ENCODE measurements at places on chromosomes 13 and 19.

GRCh38 chr19:15636026-15636425 lies 4.7 kb upstream of the CYP4F3 start:
- no peak for DNase-seq

DNA sequence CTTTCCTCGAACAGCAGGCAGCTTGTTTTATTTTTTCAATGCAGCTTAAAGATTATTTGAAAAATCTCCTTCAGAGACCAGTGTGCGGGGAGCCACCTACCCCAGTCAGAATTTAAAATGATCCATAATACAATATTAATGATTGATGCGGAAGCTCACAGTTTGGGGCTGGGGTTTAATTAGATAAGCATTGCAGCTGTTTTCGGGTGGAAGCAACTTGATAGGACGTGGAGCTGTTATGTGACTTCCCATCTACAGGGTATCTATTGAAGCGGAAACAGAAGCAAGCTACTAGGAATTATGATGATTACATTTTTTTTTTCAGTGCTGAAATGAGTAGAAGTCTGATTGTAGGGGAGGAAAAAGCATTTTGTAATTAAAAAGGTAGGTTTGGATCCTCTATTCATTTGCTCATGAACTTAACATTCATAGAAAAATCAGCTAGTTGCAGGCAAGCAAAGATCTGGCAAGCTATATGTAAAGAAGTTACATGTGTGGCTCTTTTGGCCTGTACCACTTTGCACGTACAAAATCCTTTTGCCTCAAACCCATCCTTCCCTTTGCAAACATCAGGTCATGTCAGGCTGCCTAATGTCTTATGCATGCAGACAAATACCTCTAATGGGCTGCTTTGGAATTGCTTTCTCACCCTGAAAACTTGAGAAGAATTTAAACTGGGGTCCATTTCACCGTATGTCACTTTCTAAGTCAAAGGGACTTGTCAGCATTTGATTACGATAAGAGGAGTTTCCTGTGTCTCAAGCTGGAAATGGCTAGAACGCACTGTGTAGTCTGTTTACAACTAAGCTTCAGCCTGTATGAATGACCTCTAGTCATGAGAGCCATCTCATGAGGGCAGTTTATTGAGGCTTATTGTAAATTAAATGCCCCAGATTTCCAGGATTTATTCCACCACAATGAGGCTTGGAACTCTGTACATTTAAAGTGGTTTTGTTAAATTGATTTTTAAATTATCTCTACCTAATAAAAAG lies 267.1 kb upstream of the TMTC4 start:
- DNase-seq = no peak

DNA sequence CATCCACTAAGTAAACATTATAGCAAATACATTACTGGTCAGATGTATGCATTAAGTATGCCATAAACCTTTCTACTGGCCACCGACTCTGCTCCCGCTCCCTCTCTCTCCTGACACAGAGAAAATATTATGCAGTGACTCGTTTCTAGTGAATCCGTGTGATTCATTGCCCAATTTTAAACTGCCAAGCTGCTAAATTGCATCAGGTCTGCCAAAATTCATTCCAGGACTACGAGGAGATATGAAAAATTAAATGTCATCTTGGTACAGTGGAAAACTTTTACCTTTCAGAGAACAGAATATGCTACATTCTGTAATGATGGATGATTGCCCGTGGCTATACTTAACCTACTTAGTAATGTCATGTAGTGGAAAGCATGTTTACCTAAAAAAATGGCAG lies 368.8 kb upstream of the TSHZ3 start:
- no peak for DNase-seq

DNA sequence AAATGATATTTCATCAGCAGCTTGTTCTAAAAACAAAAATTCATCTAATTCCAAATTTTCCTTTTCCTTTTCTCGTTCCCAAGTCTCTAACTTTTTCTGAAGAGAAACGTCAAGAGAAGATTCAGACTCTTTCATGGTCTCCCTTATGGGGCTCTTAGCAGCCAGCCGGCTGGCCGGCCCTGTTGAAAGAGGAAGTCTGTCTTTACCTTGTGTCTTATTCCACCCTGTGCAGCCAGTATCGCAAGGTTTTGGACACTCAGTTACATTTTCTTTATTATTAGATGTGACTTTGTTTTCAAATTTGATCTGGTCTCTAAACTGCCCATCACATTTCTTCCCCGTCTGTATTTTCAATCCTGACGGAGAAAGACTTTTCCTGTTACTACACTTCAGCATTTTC lies 142.3 kb downstream of the RNF17 start:
- DNase-seq = no peak

GRCh38 chr19:36128392-36128736 lies 11.5 kb upstream of the CAPNS1 start:
- DNase-seq = no peak

DNA sequence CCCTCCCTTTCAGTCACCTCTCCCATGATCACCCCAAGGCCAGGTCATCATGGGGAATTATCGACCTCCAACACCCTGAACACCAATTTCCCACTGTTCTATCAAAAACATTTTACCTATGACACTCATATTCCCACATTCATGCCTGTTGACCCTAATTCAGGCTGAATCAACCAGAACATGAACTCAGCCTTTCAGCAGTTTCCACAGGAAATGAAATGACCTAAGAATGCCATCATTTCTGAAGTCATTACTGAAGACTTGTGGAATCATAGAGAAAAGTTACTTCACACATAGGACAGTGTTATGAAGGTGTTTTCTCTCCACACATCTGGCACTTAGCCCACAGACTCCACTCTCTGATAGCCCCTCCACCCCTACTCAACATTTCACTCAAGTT lies 29.9 kb upstream of the FAM124A start:
- DNase-seq = no peak

- no peak for DNase-seq
These were observed 98.1 kb upstream of the IRS2 start for GRCh38 chr13:109884462-109884861.

DNA sequence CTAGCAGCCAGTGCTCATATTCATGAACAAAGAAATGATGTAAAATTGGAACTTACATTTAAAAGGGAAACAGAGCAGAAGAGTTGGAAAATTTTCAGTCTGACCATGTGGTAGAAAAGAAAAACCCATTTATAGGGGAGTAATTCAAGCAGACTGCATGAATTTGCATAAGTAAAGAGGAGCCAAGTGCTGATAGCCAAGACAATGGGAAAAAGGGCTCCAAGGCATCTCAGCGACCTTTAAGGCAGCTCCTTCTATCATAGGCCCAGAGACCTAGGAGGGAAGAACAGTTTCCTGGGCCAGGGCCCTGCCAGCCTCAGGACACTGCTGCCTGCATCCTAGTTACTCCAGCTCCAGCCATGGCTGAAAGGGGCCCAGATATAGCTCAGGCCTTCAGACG lies 7.5 kb downstream of the DNAJC3 start:
- no peak for DNase-seq

GRCh38 chr13:47673009-47673850 lies 327.8 kb downstream of the SUCLA2 start:
- DNase-seq = no peak

- DNase-seq = no peak
These were observed 29.8 kb upstream of the SPACA7 start for GRCh38 chr13:112346173-112346898.

DNA sequence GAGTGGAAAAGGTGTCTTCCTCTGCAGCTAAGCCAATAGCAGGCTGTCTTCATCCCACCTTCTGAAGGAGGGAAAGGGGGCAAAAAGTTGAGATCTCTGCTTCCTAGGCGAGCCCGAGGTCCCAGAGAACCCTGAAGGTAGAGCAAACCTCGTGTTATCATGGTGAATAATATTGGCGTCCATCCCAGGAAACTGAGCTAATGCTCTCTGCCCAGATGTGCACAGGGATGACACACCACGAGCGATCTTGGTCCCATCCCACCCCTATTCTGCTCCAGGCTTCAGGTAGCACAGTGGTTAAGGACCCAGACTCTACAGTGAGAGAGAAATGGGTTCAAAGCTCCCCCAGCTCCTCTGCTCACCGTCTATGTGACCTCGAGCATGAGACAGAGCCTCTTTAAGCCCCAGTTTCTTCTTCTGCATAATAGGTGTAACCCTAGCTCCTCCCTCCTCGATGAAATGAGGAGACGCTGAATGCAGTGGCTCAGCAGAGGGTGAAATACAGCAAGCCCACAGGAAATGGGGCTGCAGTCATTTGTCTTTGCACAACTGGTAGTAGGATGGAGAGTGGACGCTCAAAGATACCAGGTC lies 9.9 kb upstream of the CEACAM20 start:
- no peak for DNase-seq

GRCh38 chr13:110841406-110841805 lies 73.5 kb downstream of the ANKRD10 start:
- DNase-seq = no peak

DNA sequence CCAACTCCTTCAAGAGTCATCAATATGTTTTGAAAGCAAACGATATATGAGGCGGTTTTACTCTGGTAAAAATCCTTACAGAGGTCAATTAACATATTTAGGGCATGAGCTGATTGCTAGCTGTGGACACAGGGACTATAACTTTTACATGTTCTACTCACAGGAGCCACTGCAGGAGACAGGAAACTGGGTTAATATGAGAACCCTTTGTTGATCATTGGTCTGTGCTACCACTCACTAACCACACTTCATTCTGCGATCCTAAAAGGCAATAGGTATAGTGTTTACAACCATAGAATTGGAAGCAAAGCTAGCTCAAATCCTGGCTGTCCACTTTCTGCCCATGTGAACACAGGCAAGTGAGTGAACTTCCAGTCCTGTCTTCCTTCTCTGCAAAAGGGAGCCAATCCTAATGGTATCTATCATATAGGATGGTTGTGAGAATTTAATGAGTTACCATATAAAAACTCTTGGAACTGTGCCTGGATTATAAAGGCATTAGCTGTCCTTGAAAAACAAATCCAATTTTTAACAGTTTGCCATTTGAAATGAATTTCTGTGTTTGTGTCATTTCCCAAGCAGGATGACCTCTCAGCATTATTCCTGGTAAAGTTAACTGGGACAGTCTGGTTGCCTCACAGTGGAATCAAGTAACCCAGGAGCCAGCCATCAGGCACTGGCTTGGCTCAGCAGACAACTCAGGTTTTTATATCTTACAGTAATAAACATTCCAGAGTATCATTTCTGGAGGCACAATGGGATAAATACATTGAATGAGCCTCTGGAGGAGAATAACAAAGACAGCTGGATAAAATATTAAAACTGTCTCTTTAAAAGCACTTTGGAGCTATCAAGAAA lies 29.8 kb upstream of the RAP2A start:
- DNase-seq = no peak

DNA sequence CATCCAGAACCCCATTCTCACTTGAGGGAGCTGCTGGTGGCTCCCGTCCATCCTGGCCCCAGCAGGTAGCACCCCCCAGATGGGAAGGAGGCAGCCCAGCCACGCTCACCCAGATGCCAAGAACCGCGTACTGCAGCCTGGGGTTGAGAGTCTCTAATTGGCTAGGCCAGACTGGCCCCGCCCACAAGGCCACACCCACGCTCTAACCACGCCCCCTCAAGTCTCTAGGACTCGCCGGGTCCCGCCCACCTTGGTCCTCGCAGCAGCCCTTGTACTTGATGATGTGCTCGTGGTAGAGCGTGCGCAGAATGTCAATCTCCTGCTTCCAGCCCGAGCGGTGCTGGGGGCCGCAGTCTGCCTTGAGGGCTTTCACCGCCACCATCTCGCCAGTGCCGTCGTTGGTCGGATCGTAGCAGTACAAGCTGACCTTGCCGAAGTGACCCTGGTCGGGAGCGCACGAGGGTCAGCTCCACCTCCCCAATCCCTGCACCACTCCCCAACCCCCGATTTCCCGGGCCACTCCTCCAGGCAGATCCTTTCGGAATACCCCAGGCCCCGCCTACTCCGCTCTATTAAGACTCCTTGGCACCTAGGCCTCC lies 14.5 kb upstream of the ICAM3 start:
- DNase-seq = no peak

DNA sequence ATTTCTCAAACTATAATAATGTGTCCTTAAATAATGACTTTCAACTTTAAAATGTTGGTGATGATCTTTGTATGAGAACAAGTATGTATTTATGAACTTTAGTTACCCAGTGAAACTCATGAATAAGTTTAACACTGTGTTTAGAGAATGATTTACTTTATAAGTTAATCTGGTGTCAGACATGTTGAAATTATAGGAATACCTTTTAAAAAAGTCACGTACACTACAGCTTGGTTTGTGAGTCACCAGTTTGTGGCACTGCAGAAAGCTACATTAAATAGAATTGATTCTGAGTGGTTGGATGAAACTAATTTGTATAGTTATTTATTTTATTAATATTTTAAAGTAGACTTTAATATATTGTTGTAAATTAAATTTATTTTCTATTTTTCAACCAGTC lies 1366.2 kb upstream of the PCDH20 start:
- DNase-seq = no peak

GRCh38 chr13:99417201-99418102 lies 83.8 kb upstream of the TM9SF2 start:
- DNase-seq = no peak

- no peak for DNase-seq
These were observed 4.4 kb downstream of the ZSWIM4 start for GRCh38 chr19:13799669-13800068.

- no peak for DNase-seq
These were observed 77.5 kb downstream of the DLEU7 start for GRCh38 chr13:50766013-50766412.

DNA sequence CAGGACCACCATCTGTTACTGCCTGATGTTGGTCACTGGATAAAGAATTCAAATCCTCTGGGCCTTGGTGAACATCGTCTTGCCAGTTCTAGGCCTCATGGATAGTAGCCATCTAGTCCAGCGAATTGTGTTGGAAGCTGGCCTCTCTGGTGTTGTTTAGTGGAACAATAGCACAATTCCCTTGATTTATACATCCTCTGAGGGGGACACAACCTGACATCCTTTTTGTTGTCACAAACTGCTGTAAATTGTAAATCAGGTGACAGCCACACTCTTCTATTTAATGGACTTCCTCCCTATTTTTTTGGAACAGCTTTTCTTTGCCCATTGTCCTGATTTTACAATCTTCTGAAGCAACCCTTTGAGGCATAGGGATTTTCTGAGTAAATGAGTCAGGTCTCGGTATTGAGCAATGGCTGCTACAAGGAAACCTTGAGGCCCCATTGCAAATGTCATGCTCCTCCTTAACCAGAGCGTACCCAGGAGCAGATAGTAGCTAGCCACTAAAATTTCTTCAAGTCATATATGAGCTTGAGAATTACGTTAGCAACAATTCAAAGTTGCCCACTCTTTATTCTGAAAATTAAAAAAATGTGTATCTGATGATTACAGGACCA lies 263.3 kb downstream of the COG6 start:
- no peak for DNase-seq

DNA sequence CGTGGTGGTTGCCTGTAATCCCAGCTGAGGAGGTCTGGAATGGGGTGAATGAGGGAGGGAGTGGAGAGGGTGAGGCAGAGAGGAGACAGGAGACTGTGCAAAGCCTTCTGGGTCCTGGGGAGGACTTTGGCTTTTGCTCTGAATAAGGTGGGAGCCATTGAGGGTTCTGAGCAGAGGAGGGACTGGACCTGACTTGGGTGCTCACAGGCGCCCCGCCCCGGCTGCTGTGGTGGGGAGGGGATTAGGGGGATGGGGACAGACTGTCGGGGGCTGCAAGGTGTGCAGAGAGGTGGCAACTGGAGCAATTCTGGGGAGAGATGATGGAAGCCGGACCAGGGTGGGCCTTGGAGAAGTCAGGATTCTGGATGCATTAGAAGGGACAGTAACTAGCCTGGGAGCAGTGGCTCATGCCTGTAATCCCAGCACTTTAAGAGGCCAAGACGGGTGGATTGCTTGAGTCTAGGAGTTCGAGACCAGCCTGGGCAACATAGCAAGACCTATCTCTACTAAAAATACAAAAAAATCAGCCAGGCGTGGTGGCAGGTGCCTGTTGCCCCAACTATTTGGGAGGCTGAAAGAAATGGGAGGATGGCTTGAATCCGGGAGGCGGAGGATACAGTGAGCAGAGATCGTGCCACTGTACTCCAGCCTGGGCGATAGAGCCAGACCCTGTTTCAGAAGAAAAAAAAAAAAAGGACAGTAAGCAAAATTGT lies 16.1 kb upstream of the NANOS3 start:
- no peak for DNase-seq

All from T-helper 1 cell (primary cell).